ENCODE measurements at places on chromosomes 11 and 22.

DNA sequence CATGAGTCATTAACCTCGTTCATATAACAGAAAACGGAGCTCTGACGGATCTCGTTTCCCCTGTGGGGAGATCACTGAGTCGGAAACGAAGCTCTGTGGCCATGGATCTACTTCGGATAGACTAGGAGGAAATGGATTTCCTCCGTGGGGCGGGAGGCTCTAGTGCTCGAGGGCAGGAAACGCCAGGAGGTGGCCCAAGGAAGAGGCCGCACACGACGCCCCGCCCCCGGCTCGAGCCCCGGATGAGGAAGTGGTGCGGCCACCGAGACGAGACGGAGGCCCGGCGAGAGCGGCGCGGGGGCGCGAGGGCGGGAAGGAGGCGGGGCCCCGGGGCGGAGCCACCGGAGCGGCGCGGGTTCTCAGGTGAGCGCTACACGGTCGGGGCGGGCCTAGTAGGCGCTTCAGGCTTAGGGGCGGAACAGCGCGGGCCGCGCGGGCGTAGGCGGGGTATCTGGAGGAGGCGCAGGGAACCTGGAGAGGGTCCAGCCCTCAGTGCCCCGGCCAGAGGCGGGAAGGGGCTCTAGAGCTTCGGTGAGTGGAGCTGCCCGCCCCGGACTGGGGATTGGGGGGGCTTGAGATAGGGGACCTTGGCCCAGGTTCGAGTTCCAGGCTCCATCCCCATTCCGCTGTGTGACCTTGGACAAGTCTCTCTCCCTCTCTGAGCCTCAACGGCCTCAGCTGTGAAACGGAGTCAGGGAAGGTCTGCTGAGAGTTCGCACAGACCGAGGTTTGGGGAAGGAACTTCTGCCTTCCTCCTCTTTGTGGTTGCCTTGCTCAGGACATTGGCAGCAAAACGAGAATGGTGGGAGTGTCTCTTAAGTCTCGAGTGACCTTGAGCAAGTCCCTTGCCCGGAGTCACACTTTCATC lies at the start of gene DEPDC5:
DEPDC5 (plus strand) TSS at position 386 of the 868 bp plus-strand sequence. CDS start 903 bp downstream, outside the sequence.
- DNase-seq: peak; percentile 93
- peak within 1 kb of the TSS; percentile 97 for H3K27ac ChIP-seq
- peaks cover 26% of the 10 kb centered on the region for H3K4me1 ChIP-seq
- H3K27me3 ChIP-seq: no peaks in the 10 kb centered on the region
- H3K36me3 ChIP-seq: peaks cover 8% of the 10 kb centered on the region
- peak within 1 kb of the TSS; percentile 91 for H3K4me3 ChIP-seq

GRCh38 chr11:72574548-72575460 lies 99.4 kb downstream of the PDE2A start:
- H3K27ac ChIP-seq: no peak overlapping the region
- peaks cover 16% of the 10 kb centered on the region for H3K36me3 ChIP-seq
- H3K4me1 ChIP-seq: no peaks in the 10 kb centered on the region
- no peaks in the 10 kb centered on the region for H3K27me3 ChIP-seq

- H3K4me1 ChIP-seq: peaks cover 67% of the 10 kb centered on the region
- peak; percentile 66 for DNase-seq
- H3K36me3 ChIP-seq: no peaks in the 10 kb centered on the region
- peak overlapping the region; percentile 97 for H3K27ac ChIP-seq
Measured at GRCh38 chr11:68839054-68839865, 2.5 kb downstream of the CPT1A start.

- DNase-seq: no peak
- H3K36me3 ChIP-seq: no peaks in the 10 kb centered on the region
- H3K27ac ChIP-seq: no peak overlapping the region
- peaks cover 8% of the 10 kb centered on the region for H3K4me1 ChIP-seq
Measured at GRCh38 chr11:110029714-110030113, 63.5 kb upstream of the ZC3H12C start.

DNA sequence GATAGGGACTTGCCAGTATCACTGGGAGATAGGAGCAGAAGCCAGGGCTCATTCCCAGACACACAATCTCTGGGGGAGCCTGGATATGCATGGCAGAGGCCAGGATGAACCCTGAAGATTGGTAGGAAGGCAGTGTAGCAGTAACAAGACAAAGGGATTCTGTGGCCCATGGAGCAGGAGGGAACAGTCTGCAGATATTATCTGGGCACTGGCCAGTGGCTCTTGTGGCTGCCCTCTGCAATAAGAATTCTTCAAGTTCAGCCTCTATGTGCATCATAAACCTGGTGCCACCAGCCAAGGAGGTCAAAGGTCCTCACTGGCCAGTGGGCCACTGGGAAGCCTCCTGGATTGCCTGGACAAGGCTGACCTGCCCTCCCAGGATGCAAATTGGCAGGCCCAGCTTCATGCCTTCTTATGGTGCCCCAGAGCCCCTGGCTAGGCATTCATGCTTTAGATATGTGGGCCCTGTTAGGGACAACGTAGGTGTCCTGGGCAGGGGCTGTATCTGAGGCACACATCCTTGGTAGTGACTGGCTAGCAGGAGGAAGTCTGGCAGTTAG lies 29.2 kb downstream of the KCNQ1OT1 start:
- no peak overlapping the region for H3K27ac ChIP-seq
- no peak for DNase-seq
- H3K4me3 ChIP-seq: no peak overlapping the region
- peaks cover 30% of the 10 kb centered on the region for H3K4me1 ChIP-seq

GRCh38 chr11:8683115-8683807 lies 669 bp downstream of the RPL27A start:
- DNase-seq: no peak
- H3K36me3 ChIP-seq: peaks cover 28% of the 10 kb centered on the region
- peak overlapping the region; percentile 100 for H3K4me3 ChIP-seq
- peak overlapping the region; percentile 98 for H3K27ac ChIP-seq

GRCh38 chr11:102155676-102156075 lies 45.4 kb downstream of the YAP1 start:
- DNase-seq: no peak
- H3K36me3 ChIP-seq: no peaks in the 10 kb centered on the region
- H3K27ac ChIP-seq: no peak overlapping the region
- H3K4me3 ChIP-seq: no peak overlapping the region
- H3K27me3 ChIP-seq: no peaks in the 10 kb centered on the region
- H3K4me1 ChIP-seq: no peaks in the 10 kb centered on the region

DNA sequence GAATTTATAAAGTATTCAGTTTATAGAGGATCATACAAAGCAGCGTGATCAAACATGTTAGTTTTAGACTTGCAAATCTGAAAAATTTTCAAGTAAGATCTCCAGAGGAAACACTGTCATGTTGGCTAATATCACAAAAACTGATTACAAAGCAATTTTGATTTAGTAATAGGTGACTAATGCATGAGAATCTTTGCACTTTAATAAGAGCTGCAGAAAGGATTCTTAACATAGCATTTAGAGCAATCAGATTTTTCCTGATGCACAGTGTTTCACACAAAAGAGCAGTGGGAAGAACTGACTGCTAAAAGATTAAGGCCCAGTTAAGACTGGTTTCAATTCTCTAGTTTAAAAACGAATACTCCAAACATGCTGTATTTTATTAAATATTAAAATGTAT lies 321.2 kb downstream of the GUCY1A2 start:
- H3K4me1 ChIP-seq: no peaks in the 10 kb centered on the region
- H3K27me3 ChIP-seq: no peaks in the 10 kb centered on the region
- H3K27ac ChIP-seq: no peak overlapping the region
- no peaks in the 10 kb centered on the region for H3K36me3 ChIP-seq
- no peak for DNase-seq

- H3K36me3 ChIP-seq: peaks cover 2% of the 10 kb centered on the region
- H3K4me3 ChIP-seq: no peak overlapping the region
- H3K27ac ChIP-seq: no peak overlapping the region
- H3K27me3 ChIP-seq: no peaks in the 10 kb centered on the region
- H3K4me1 ChIP-seq: no peaks in the 10 kb centered on the region
Measured at GRCh38 chr11:33848717-33849390, 43.0 kb downstream of the LMO2 start.

DNA sequence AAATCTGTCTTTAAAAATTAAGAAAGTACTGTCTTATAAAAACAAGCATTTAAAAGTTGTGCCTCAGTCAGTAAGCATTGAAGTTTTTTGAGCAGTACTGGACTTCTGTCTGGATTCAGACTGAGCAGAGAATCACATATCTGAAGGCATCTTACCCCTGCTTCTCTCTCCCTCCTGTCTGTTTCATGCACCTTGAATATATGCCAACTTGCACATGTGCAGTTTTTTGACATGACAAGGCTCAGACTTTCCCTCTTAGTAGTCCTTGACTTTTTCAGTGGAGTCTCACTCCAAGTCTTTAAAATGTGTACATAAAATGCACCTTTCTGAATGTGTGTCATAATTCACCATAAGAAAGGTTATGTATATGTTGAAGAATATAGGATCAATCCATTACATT lies 19.8 kb downstream of the SPECC1L start:
- H3K27me3 ChIP-seq: no peaks in the 10 kb centered on the region
- H3K36me3 ChIP-seq: no peaks in the 10 kb centered on the region
- H3K4me3 ChIP-seq: no peak overlapping the region
- H3K27ac ChIP-seq: peak overlapping the region; percentile 40
- H3K4me1 ChIP-seq: peaks cover 20% of the 10 kb centered on the region
- no peak for DNase-seq

- H3K4me1 ChIP-seq: peaks cover 17% of the 10 kb centered on the region
- H3K27ac ChIP-seq: no peak overlapping the region
- DNase-seq: no peak
- H3K4me3 ChIP-seq: no peak overlapping the region
- no peaks in the 10 kb centered on the region for H3K27me3 ChIP-seq
Measured at GRCh38 chr11:113160808-113161124, 153.6 kb upstream of the TTC12 start.

GRCh38 chr11:66743271-66743968 lies 14.4 kb upstream of the SPTBN2 start:
- H3K4me1 ChIP-seq: peaks cover 19% of the 10 kb centered on the region
- no peak overlapping the region for H3K4me3 ChIP-seq
- no peak overlapping the region for H3K27ac ChIP-seq

DNA sequence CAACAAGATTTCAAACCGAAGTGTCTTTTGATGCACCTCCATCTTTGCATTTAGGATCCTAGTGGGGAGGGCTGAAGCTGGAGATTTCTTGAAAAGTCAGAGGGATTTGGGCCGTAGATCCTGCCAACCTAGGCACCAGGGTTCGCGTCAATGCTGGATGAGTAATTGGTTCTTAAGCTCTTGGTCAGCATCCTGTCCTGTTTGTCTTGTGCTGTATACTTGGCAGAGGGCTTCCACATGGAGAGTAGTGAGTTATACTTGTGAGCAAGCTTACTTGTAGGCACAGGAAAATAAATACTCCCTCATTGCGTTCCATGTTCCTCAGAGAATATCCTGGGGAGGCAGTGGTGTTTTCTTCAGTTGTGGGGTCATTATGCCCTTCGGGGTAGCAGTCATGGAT lies 12.6 kb downstream of the INSC start:
- no peaks in the 10 kb centered on the region for H3K36me3 ChIP-seq
- H3K4me3 ChIP-seq: no peak overlapping the region
- no peaks in the 10 kb centered on the region for H3K4me1 ChIP-seq
- no peak overlapping the region for H3K27ac ChIP-seq
- no peak for DNase-seq

DNA sequence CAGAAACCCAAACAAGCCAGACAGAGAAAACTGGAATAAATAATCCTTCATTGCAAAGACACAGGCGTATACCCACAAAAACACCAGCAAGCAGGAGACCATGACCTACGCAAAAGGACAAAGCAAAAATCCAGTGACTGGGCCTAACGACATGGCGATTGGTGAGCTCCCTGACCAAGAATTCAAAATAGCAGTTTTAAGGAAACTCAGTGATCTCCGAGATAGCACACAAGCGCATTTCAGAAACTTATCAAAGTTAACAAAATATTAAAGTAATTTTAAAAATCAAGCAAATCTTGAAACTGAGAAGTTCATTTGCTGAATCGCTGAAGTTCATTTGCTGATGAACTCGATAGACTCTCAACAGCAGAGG lies 27.6 kb downstream of the DBX1 start:
- H3K36me3 ChIP-seq: no peaks in the 10 kb centered on the region
- H3K27ac ChIP-seq: no peak overlapping the region
- H3K27me3 ChIP-seq: peaks cover 49% of the 10 kb centered on the region
- H3K4me1 ChIP-seq: peaks cover 12% of the 10 kb centered on the region
- H3K4me3 ChIP-seq: peak overlapping the region; percentile 46
- DNase-seq: no peak

- H3K36me3 ChIP-seq: peaks cover 3% of the 10 kb centered on the region
- H3K4me3 ChIP-seq: no peak overlapping the region
- H3K27me3 ChIP-seq: peaks cover 3% of the 10 kb centered on the region
- peaks cover 11% of the 10 kb centered on the region for H3K4me1 ChIP-seq
Measured at GRCh38 chr11:113417428-113417827, 29.8 kb downstream of the ANKK1 start.

GRCh38 chr11:14578541-14578956 lies 58.4 kb upstream of the PSMA1 start:
- no peaks in the 10 kb centered on the region for H3K27me3 ChIP-seq
- peak; percentile 17 for DNase-seq
- H3K4me3 ChIP-seq: no peak overlapping the region
- H3K36me3 ChIP-seq: no peaks in the 10 kb centered on the region

- H3K4me1 ChIP-seq: peaks cover 51% of the 10 kb centered on the region
- H3K4me3 ChIP-seq: no peak overlapping the region
- no peaks in the 10 kb centered on the region for H3K27me3 ChIP-seq
- H3K36me3 ChIP-seq: peaks cover 45% of the 10 kb centered on the region
Measured at GRCh38 chr22:20009018-20009491, 7.6 kb downstream of the ARVCF start.

DNA sequence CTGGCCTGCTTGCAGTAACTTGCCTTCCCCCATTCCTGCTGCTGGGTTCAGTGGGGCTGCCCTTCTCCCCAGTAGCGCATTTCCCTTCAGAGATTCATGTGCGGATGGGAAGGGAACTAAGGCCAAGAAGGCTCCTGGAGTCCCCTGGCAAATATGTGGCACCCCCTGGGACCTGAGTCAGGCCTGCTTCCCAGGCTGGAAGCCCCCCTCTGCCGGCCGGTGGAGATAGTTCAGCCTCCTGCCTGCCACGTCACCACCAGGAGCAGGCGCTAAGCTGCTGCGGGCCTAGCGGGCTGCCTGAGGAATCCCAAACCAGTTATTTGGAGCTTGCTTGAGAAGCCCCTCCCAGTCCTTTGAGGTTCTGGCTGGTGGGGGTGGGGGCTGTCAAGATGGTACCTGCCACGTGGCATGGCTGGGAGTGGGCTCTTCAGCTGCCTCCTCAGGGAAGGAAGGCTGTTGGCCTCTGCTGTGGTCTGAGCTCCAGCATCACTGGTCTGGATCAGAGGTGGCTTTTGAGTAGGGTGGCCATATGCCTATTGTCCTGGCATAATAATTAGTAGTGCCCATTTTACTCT lies 2.0 kb downstream of the SERPINH1 start:
- peaks cover 46% of the 10 kb centered on the region for H3K4me1 ChIP-seq

DNA sequence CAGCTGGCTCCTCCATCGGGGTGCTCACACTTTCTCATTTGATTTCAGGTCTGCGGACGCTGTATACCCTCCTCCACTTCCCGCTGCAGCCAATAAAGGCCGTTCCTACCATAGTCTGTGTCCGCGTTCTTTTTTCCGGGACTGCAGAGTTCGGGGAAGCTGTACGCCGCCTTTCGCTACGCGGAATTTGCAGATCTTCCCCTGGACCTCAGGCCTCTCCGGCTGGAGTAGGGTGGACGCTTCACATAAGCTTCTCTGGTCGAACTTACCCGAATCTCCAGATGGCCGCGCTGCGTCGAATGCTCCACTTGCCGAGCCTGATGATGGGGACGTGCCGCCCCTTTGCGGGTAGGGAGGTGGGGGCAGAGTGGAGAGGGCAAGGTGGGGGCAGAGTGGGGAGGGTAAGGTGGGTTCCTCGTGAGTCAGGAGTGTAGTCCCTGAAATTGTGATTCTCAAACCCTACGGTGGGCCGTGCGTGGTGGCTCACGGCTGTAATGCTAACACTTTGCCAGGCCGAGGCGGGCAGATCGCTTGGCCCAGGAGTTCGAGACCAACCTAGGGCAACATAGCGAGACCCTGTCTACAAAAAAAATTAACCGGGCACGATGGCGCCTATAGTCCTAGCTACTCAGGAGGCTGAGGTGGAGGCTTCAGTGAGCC lies 617 bp downstream of the CSKMT start:
- peaks cover 34% of the 10 kb centered on the region for H3K36me3 ChIP-seq
- peak overlapping the region; percentile 99 for H3K4me3 ChIP-seq
- no peaks in the 10 kb centered on the region for H3K27me3 ChIP-seq
- DNase-seq: no peak
- peaks cover 39% of the 10 kb centered on the region for H3K4me1 ChIP-seq
- peak overlapping the region; percentile 98 for H3K27ac ChIP-seq

Data from spinal cord (tissue), 10 donors.